CD4-positive, alpha-beta T cell treated with Interleukin-2 at 100 ng/mL for 4 hours (primary cell): ENCODE measurements at places on chromosomes 4 and X.

GRCh38 chr4:132026166-132026565 lies 1122.9 kb upstream of the PCDH10 start:
- DNase-seq = no peak

DNA sequence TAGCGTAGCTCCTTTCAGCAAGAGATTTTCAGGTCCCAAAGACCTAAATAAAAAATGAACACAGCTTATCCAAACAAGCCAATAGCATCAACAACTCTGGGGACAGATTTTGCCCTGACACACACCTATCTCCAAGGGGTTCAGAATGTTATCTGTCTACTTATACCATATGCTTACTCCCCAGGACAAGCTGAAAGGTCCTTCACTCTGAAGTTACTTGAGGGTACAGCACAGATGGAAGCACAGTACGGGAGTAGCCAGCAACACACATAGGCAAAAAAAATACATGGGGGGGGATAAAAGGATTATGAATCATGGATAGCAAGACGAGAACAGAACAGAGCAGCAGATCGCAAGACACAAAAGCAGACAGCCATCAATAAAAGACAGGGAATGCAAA lies 90.7 kb upstream of the MCF2 start:
- DNase-seq = no peak

- no peak for DNase-seq
These were observed 373.3 kb downstream of the IDS start for GRCh38 chrX:149131774-149132173.

DNA sequence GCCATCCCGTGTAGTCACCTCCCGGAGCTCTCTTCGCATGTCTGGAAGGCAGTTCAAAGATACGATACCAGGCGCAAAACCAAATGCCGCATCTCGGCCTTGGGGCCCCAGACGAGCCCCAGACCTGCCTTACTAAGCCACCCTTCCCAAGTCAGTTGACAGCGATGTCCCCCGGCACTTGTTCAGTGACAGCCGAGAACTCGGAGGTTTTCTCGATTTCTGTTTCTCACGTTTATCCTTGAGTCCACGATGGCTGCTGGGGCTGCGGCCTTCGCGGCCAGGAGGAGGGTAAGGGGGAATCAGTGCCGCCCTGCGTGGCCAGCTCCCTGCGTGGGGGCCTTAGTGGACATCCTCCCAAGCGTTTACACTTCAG lies 7.3 kb downstream of the MAEA start:
- no peak for DNase-seq

DNA sequence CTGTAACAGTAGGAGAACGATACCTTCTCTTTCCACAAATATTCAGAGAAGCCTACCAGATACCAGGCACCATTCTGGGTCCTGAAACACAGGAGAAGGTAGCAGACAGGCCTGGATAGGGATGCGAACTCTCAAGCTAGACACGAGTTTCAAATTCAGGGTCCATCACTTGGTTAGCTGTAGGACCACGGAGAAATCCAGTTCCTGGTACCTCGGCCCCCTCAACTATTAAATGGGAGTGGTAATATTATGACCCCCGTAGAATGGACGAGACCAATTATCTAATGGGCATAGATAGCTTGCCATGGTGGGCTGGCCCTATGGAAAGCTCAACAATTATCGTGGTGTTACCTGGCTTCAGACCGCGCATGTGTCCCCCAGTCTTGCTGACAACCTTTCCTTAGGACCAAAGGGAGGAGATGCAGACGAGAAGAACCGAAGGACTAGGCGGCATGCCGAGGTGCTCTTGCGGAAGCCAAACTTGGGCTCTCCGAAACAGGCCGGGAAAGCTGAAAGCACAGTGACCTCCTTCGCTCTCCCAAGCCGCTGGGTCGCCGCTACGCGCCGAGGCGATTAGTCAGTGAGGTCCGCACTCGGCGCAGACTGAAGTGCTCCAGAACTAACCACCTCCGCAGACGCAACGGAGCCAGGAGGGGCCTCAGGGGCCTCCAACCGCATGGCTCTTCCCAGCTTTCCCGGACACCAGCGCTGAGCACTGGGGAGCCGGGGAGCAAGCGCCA lies 19.6 kb downstream of the NKX3-2 start:
- DNase-seq = no peak

- no peak for DNase-seq
These were observed 18.5 kb downstream of the UVSSA start for GRCh38 chr4:1365271-1366178.

DNA sequence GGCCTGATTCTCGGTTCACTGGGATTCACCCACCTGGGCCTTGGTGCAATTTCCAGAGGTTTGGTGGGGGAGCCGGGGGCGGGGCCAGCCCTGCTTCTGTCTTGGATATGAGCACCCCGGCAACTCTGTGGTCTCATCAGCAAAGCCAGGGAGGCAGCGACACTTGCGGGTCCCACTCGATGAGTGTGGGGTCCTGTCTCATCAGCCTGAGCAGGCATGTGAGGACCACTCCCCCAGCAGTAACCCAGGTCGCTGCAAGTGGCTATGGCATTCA lies 19.0 kb downstream of the ADRA2C start:
- DNase-seq = no peak

DNA sequence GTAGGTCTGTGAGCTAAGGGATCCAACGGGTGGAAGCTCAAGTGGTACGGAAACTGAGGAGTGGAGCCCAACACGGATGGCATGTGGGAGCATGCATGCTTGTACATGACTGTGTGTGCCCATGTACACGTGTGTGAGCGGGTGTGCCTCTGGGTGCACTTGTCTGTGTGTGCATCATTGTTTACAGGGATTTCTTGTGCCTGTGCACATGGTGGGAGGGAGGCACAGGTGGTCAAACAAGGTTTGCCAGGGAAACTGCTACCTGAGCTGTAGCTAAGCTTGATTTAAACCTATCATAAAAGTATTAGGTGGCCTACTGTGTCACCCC lies 122.5 kb upstream of the MAMLD1 start:
- no peak for DNase-seq

GRCh38 chr4:52752936-52753335 lies 1.7 kb upstream of the ERVMER34-1 start:
- DNase-seq = no peak

DNA sequence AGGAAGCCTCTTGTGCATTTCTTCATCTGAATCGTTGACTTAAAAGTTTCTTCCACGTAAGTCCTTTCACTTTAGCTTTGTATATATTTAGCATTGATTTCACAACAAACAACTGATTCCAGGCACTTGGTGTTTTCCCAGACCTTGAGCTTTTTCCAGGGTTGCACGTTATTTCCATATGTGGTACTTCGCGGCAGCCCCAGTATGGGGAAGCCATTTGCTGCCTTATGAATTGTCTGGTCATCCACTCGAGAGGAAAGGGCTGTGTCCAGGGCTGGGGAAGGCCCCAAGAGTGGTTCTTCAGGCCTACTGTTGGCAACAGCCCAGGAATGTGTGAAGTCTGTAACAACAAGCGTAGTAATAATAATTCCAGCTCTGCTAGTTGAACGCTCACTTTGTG lies 2.8 kb upstream of the TLR8 start:
- no peak for DNase-seq

DNA sequence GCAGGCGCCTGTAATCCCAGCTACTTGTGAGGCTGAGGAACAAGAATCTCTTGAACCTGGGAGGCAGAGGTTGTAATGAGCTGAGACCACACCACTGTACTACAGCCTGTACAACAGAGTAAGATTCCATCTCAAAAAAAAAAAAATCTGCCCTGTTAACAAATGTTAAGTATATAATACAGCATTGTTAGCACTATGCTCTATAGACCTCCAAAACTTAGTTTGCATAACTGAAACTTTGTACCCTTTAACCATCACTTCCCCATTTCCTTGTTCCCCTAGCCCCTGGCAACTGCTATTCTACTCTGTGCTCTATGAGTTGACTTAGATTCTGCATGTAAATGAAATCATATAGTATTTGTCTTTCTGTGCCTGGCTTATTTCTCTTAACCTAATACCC lies 76.7 kb downstream of the TAB3 start:
- DNase-seq = no peak

GRCh38 chrX:110021258-110022022 lies 18.5 kb downstream of the TMEM164 start:
- DNase-seq = no peak

GRCh38 chrX:267771-268261 lies 13.4 kb upstream of the PLCXD1 start:
- DNase-seq = no peak

GRCh38 chr4:157221895-157222770 lies 1.6 kb downstream of the GRIA2 start:
- DNase-seq = no peak

GRCh38 chr4:115883847-115884246 lies 770.4 kb upstream of the NDST4 start:
- DNase-seq = no peak

GRCh38 chr4:139824882-139825522 lies 159.4 kb downstream of the MGST2 start:
- no peak for DNase-seq

DNA sequence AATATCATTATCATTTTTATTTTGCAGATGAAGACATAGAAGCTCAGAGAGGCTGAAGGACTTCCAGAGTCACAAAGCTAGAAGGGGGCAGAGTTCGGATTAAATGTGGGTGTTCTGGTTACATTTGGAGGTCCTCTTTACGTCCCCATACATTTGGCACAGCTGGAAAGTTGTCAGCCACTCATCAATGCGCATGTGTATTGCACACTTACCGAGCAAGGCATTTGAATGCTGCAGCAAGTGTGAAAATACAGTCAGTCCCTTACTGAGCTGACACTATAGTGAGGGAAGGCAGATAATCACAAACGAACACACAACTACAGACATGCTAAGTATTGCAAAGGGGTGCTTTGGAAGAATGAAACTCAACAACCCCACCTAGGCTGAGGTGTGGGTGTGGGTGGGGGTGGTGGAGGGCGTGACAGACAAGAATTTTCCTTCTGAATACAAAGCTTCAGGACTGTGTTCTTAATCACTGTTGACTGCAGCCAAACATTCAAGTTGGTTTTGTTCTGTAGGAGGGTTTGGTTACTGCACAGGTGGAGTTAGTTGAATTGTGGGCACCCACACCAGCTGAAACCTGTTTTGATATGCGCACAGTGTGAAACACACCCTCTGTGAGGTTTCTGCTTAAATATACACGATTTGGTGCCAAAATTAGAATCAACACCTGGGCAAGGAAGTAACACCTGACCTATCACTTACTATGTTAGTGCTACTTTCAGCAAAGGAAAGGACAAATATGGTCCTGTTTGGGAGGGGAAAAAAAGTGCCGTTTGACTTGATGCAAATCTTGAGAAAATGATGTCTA lies 72.4 kb downstream of the COQ2 start:
- peak; percentile 82 for DNase-seq

GRCh38 chrX:154332561-154332960 lies 37.0 kb downstream of the TKTL1 start:
- no peak for DNase-seq

DNA sequence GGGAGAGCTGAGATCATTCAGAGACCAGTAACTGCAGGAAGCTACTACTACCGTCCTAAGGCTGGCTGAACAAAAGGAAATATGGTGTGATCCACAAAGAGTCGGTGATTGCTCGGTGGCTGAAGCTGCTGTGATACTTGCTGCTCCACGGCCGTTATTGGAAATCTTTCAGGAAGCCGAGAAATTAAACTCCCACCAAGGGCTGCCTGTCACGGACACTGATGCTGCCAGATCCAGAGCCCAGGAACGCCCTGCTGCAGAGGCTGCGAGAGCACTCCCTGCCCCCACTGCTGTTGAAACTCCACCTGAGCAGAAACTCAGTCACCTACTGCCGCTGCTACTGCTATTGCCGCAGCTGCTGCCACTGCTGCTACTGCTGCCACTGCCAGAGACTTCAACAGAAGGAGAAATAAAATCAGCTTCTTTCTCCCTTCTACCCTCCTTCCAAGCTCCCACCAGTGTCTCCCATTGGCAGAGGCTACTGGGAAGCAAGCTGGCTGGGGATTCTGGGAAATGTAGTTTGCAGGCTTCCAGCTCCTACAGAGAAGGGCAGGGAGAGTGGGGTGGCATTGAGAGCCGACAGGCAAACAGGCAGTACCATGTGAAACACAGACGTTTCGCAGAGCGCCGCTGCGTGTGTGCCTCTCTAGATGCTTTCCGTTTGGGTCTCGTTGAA lies 126.0 kb upstream of the ENPP6 start:
- peak; percentile 43 for DNase-seq

DNA sequence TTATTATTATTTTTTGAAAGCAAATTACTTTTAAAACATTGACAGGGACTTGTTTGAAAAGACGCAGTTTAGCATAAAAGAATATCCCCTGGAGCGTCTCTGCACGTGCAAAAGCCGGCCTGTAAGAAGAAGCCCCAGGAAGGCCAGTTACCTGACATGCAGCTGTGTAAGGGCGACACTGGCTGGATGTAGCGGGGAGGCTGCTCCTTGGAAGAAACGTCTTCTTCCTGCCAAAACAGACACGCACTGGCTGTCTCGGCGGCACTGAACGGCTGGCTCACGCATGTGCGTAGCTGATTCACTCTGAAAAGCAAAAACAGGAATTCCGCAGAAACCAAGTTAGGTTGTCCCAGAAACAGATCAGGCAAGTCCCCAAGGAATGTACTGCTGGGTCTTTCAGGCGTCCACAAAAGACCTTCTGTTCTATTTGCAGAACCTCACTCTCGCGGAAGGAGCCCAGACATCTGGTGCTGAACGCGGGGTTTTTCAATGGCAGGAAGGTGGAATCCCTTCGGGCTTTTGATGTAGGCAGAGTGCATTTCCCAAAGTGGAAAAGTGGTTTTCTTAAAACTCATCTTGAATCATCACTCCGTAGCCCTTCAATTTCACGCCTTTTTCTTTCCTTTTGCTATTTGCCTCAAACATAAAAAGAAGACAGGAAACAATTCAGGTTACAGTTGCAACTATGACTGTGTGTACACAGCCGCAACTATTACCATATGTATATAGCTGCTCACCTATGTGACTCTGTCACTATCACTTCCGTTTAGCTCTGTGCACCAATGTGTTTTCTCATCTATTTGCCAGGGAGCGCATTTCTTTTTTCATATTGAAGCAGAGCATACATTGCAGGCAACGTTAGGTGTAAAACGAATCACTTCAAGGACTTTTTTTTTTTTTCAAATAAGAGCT lies 38.1 kb upstream of the ARSH start:
- no peak for DNase-seq

GRCh38 chr4:165634766-165635165 lies 238.3 kb upstream of the TLL1 start:
- DNase-seq = no peak

GRCh38 chr4:165059386-165059785 lies 5.7 kb downstream of the TRIM75 start:
- DNase-seq = no peak

DNA sequence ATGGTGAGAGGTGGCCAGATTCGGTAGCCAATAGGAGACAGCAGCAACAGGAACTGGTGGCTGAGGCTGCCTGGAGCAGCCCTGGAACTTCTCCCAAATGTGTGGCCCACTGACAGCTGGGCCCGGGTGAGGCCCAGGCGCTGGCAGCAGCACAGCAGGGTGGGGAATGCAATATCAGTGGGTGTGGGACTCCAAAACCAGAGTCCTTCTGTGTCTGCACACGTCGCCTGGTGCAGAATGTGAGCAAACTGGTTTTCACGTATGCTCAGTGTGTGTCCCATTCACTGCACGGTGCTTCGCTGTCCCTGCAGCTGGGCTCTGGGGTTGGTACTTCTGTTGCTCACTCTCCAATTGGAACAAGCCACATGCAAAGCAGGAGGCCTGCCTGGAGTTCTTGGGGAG lies 14.4 kb upstream of the CENPU start:
- no peak for DNase-seq
